ENCODE measurements at places on chromosomes 16 and 17.

DNA sequence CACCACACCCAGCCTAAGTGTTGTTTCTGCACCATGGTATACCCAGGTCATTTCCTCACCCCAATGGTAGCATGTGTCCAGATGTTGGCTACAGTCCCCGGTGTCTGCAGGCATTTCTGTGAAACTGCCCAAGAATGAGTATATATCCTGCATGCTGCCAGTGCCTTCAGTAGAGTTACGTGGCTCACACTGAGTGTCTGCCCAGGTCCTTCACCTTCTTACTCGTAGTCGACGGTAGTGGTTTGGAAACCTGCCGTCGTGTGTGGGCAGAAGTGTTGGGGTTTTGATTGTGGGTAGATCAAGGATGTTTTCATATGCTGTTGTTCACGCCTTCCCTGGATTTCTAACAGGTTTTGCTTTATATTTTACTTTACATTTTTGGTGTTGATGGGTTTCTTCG, 16.8 kb downstream of the TCF25 start:
- no peak for DNase-seq

GRCh38 chr17:61498042-61498994, 46.1 kb downstream of the TBX4 start:
- no peak for DNase-seq

DNA sequence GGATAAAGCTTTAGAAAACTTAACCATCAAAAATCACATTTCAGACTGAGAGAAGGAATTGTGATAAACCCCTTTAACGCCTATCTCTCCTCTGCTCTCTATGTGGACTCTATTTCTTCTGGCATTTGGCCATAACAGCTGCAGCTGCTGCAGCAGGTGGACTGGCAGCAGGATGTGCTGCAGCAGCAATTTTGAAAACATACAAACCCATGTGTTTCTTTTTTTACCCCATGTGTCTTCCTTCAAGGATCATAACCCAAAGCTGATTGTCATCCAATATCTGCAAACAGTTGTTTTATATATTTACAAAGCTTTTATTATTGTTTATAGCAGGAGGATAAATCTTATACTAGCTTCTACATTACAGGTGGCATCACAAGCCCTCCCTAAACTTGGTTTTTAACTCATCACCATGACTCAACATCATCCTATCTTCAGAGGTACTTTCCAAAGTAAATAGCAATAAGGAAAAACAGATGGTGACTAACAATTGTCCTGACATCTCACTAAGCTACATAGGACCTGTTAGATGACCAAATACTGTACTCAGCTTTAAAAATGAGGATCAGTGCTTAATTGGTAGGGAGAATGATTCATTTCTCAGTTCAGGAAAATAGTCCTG, 14.5 kb upstream of the KRTAP9-2 start:
- no peak for DNase-seq

DNA sequence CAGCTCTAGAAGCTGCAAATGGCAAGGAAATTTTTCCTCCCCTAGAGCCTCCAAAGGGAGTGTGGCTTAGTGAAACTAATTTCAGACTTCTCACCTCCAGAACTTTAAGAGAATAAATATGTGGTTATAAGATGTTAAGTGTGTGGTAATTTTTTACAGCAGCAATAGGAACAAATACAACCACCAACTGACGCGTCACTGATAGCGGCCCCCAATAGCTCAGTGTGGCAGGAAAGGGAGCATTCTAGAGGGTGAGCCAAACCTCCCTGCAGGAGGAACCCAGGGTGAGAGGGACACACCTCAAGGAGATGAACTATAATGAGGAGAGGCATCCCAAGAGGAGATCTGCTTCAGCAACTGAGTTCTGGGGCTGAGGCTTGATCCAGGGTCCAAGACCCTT, 4.0 kb downstream of the CCL4 start:
- DNase-seq, result no peak

GRCh38 chr16:30068750-30069610, 3.4 kb downstream of the ALDOA start:
- DNase-seq, result peak; percentile 35

- DNase-seq, result no peak
Observed at GRCh38 chr17:55742272-55743102, 8.4 kb upstream of the PCTP start.

DNA sequence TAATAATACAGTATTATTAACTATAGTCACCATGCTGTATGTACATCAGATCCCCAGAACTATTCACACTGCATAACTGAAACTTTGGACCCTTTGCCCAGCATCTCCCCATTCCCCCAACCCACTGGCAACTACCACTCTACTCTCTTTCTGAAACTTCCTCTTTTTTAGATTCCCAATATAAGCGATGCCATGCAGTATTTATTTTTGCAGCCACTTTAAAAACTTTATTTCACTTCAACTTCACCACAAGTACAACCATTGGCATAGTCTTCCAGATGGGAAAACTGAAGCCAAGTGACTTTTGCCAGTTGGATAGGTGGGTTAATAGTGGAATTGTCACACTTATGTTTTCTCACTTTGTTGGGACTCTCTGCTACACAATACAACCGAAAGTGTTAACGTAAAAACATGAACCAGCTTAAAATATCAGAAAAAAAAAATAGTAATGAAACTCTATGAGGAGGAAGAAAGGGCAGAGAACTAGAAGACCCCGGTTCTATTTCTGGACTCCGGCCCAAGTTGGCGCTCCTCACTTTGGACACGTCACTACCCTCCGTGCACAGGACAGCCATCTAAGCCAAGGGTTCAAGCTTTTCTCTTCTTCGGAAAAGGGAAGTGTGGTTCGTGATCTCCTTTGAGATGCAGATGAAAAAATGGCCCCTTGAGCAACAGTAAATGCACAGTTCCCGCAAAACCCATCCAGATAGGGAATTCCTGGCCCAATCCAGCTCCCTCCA, 743 bp downstream of the SHCBP1 start:
- DNase-seq, result no peak

GRCh38 chr16:54816471-54816870, 114.2 kb upstream of the IRX5 start:
- no peak for DNase-seq

GRCh38 chr17:72766761-72767356, 325.6 kb downstream of the SLC39A11 start:
- DNase-seq, result no peak

GRCh38 chr17:37103231-37103630, 154.5 kb downstream of the AATF start:
- DNase-seq, result no peak
